ENCODE measurements at places on chromosomes 5 and 9.

DNA sequence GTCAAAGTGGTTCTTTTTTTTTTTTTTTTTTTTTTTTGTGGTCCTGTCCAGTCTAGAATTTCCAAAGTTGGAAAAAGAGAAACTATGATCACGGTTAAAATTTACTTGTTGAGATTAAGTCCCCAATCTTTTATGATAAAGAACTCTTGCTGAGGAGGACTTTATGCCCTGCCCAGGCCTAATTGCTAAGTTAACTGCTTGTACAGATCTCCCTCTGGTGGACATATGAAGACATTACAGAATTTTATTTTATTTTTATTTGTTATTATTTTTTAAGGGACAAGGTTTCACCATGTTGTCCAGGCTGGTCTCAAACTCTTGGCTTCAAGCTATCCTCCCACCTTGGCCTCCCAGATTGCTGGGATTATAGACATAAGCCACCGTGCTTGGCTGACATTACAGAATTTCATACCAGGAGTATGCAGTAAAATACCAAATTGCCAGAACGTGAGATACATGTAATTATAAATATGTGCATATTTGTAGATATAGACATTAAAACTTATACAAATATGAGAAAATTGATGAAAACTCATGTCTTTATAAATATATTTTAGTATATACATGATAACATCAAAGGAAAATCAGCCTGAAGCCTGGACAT is 91.2 kb downstream of the RFK start:
- no peak for DNase-seq

DNA sequence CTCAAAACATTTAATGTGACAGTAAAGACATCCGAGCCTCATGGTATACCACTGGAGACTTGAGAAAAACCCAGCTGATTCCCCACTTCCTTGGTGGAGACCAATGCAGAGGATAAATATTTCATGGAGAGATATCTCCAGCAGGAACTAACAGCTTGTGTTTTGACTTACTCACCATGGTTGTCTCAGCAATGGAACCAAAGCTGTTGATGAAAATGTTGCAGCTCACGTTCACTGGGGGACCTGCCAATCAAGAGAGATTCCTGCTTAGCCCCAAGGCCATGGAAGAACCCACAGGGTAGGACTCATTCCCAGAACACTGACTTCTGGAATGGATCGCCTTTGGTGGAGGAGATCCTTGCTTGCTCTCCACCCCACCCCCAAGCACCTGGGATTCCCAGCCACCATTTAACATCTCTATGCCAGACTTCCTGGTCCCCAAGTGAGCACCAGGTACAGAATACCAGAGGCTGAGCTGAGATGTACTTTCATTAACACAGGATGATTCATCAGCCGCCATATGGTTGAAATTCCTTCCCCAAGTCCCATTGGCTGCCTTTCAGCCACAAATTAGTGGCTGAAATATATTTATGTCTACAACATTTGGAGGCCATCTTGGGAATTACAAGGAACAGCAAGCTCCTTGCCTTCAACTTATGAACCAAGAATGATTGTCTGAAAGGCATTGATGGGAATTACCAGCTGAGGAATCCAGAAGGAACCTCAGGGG is 37.9 kb downstream of the GLRA1 start:
- no peak for DNase-seq

DNA sequence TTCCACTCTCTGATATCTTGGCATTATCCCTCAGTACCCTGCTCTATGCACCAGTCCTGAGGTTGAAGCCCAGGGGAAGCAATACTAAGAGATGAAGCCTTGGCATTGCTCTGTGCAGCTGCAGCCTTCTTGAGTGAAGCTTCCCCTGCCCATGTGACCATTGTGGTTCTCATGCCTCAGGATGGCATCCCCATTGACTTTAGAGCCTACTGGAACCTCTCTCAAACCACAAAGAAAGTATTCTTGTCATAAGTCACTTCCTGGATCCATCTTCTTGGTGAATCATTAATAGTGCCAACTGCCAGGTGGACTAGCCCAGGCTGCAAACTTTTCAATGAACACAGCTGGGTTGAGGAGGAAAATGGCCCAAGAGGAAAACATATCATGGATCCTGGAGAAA is 283.9 kb upstream of the RFX3 start:
- no peak for DNase-seq

GRCh38 chr9:104227108-104227507 is 133.0 kb downstream of the SMC2 start:
- DNase-seq: no peak

DNA sequence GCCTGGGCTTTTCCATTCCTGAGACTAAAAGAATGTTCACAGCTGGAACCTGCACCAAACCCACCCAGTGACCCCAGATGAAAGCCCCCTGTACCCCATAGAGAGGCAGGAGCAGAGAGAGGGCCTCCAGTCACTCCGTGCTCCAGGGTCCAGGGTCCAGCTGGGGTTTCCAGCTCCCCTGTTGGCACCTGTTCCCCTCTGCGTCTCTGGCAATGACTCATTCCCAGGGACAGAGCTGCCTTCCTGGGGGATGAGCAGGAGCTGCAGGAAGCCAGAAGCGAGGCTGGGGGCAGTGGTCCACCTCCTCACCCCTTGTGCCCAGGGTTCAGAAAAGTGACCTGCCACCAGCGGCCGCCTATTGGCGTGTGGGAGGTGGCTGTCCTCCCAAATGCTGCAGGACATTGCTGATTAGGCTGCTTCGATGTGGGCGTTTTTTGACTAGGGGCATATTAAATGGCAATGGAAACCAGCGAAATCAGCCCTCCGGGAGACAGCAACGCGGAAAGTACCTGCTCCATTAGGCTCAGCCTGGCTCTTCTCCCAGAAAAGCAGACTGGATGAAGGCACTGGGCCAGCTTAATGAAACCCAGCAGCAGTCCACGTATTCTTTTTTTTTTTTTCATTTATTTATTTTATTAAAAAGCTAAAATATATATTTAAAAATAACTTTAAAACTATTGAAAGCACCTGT is 97.4 kb downstream of the DAP start:
- DNase-seq: no peak

DNA sequence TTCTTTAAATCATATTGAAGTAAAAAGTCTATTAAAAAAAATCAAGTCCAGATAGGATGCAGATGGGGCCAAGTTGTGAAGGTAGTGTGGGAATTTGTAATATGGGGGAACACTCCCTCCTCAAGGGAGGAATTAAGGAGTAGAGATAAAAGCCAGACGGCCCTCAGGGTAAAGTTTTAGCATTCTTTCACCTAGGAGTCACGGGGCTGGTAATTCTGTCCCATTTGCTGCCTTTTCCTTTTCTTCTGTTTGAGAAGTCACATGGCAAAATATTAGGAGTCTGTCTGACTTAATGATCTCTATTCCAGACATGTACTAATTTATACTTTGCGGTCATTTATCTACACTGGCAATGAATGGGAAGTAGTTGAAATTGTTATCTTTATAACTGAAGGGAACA is 61.9 kb downstream of the SNX24 start:
- no peak for DNase-seq

DNA sequence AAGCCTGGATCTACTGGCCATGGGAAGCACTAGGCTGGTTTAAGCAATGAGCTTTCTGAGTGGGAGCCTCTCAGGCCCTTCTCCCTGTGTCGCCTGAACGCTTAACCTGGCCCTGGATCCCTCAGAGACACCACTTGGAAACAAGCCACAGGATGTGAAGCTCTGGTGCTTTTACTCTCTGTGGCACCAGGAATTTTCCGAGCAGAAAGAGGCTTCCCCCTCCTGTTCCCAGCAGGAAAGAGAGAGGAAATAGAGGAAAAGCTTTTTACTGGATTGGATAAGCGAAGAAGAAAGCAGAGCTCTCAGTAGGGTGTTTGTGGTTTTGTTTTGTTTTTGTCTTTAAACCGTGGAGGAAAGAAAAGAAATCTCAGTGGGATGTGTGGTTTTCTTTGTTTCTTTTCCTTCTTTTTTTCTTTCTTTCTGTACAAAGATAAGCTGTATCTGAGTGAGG is 34.5 kb downstream of the COL15A1 start:
- DNase-seq: no peak

All from left ventricle myocardium superior (tissue), 1 donor.